ENCODE measurements at places on chromosomes 3 and 15.

DNA sequence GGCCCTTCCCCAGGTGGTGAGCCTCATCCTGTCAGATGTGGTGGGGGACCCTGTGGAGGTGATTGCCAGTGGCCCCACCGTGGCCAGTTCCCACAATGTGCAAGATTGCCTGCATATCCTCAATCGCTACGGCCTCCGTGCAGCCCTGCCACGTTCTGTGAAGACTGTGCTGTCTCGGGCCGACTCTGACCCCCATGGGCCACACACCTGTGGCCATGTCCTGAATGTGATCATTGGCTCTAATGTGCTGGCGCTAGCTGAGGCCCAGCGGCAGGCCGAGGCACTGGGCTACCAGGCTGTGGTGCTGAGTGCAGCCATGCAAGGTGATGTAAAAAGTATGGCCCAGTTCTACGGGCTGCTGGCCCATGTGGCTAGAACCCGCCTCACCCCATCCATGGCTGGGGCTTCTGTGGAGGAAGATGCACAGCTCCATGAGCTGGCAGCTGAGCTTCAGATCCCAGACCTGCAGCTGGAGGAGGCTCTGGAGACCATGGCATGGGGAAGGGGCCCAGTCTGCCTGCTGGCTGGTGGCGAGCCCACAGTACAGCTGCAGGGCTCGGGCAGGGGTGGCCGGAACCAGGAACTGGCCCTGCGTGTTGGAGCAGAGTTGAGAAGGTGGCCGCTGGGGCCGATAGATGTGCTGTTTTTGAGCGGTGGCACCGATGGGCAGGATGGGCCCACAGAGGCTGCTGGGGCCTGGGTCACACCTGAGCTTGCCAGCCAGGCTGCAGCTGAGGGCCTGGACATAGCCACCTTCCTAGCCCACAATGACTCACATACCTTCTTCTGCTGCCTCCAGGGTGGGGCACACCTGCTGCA lies 4.8 kb downstream of the GLYCTK start:
- DNase-seq: no peak

DNA sequence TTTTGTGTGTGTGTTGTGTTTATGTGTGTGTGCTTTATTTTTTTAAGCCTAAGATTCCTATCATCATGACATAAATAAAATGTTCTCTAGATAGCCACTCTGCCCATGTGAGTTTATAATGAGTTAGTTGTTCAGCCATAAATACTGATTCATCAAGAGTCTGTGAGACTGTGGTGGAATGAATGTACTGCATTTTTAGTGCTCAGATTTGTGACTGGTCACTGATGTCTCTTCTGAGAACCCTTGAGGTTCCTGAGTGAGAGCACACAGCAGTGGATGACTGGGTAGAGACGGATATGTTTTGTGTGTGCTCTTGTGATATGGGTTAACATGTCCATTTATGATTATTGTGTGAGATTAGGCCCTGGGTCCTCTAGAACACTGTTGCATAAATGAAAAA lies 51.2 kb downstream of the SETD5 start:
- DNase-seq: no peak

DNA sequence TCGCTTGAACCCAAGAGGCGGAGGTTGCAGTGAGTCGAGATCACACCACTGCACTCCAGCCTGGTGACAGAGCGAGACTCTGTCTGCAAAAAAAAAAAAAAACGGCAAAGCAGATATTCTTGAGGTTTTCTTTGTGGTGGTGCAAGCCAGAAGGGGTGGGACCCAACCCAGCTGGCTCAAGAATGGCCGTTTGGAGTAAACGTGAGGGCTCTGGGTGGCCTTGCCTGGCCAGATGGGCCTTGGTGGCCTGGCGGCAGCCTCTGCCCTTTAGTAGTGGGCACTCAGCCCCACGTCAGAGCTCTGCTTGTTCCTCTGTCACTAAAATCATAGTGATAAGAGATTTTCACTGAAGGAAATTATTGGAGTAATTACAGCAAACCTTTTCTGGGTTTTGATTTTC lies 50.5 kb downstream of the ATP1B3 start:
- no peak for DNase-seq

- no peak for DNase-seq
Measured at GRCh38 chr3:136783708-136784191, 31.6 kb upstream of the STAG1 start.

- no peak for DNase-seq
Measured at GRCh38 chr15:35630532-35630931, 84.6 kb upstream of the DPH6 start.

GRCh38 chr3:13348661-13349396 lies 71.3 kb downstream of the NUP210 start:
- no peak for DNase-seq

DNA sequence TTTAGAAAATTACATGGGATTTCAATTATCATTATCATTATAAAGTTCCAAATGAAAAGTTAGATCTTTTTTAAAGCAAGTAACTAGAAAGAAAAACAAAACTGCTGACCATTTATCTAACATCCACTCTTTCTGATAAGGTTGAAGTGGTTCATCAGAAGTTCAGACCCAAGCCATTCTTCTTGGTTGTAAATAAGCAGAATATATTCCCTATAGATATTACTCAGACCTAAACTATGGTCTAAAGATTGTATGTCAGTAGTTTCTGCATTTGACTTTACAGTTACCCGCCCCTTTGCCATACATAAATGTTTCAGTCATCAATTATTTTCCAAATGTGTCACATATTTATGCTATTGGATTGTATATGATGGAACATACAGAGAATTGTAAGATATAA lies 136.7 kb downstream of the PLOD2 start:
- DNase-seq: no peak

GRCh38 chr15:60384053-60384452 lies 13.7 kb downstream of the ANXA2 start:
- DNase-seq: no peak

DNA sequence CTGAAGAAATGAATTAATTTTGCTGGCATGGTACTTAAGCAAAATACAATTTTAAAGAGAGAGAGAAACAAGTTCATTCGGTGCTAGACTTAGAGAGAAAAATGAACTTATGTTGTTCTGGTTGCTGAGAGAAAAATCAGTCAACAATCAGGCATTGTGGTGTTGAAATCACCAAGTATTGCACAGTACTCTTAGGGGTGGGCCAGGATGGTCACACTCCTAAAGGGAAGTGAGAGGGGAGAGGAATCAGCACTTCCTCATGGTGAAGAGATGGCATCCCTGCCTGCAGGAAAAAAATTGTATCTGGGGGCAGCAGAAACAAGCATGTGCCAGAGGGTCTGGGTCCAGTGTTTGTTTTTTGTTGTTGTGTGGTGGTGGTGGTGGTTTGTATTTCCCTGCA lies 7.0 kb upstream of the DMXL2 start:
- no peak for DNase-seq

DNA sequence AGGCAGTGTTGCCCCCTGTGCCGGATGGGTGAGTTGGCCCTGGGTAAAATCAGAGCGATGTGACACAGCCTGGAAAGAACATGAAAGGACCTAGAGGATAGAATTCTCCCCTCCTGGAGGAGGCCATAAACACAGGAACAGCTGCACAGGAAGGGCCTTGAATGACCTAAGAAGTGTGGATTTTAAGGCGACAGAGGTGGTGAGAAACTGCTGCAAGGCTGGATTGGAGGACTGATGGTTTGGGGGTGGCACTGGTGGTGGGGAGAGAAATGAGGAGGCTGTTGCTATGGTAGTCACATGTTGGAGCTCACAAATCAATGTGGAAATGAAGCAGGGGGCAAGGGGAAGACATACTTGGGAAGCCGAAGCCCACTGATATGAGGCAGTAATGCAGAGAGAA lies 13.8 kb downstream of the XIRP1 start:
- peak; percentile 24 for DNase-seq

DNA sequence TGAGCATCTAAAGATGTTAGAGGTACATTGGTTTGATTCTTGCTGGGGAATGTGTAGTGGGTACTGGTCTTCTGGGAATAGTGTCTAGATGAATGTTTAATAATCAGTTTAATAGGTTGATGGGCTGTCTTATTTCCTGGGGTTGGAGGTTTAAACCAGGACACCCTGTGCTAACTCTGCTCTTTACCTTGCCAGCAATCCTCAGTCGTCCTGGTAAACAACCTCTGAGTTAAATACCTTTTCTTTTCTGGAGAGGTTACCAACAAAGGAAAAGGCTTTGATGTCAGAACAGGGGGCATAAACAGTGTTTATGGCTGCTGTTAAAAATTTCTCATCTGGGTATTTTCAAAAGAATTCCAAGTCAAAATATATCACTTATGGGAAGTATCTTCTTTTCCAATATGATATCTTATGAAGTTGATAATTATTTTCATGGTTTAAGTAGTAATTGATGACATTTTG lies 23.5 kb downstream of the MITF start:
- no peak for DNase-seq

DNA sequence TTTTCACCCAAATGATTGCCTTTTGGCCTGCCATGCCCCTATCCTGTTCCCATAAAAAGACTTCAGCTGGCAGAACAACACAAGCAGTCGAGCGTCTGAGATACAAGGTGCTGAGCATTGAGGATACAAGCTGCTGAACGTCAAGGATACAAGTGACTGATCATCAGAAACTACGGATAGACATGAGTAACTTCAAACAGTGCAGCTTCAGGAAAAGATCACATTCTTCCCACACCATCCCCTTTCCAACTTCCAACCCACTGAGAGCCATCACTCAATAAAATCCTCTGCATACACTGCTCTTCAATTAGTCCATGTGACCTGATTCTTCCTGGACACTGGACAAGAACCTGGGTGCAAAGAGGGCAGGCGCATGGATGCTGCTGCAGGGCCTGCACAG lies 1198.9 kb downstream of the ROBO2 start:
- DNase-seq: no peak

- DNase-seq: no peak
Measured at GRCh38 chr15:70044168-70044567, 53.5 kb downstream of the TLE3 start.

DNA sequence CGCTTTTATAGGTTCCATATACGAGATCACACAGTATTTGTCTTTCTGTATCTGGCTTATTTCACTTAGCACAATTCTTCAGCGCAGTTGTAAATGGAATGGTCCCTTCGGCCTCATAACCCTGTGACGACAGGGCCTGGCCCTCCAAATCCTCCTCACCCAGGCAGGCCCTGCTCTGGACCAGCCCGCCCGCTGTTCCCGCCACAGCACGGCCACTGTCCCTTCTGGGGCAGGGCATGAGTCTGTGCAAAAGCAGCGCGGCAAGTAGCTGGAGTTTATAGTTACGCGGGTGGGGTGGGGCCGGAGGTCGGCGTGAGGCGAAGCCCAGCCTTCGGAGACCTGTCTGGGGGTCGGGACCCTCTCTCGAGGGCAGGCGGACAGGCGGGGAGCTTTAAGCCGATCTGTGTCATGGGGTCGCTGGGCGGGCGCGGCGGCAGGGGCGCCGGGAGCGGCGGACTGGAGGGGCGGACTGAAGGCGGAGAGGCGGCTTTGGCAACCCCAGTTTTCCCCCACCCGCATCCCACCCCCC lies 543 bp downstream of the ARPIN start:
- no peak for DNase-seq
